ENCODE measurements at places on chromosomes 11 and 22.

- DNase-seq, result no peak
These were observed 130.5 kb downstream of the KIRREL3 start for GRCh38 chr11:126870021-126870420.

DNA sequence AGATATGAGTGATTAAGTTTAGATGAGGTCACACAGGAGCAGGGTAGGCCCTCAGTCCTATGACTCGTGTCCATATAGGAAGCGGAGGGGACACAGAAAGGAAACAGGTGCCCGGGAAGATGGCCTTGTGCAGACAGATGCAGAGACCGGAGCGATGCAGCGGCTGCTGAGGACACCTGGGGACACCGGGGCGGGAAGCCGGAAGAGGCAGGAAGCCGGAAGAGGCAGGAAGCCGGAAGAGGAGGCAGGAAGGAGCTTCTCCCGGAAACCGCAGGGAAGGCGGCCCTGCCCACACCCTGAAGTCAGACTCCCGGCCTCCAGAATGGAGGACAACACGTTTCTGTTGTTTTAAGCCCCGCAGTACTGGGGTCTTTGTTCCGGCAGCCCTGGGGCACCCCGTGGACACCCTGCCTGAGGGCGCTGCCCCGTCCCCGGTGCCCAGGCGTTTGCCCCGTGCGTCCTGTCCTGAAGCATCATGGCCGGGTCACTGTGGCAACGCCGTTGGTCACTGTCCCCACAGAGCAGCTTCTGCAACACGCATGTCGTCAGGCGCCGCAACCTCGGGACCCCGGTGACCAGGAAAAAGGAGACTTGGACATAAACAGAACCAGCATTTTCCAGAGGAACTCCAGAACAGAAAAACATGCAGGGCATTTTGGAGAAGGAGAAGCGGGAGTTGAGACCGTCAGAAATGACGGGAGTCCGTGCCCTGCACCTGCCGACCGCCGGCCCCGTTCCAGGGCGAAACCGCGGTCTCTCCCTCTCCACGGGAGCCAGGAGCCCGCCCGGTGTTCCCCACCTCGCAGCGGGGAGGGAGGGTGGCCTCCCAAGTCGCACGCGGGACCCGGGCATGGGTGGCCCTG lies 103.4 kb downstream of the BRD1 start:
- peak; percentile 57 for DNase-seq

GRCh38 chr22:36963302-36963701 lies 49.9 kb downstream of the CSF2RB start:
- no peak for DNase-seq

GRCh38 chr11:103396237-103396636 lies 287.0 kb downstream of the DYNC2H1 start:
- no peak for DNase-seq

- no peak for DNase-seq
These were observed 73.0 kb downstream of the MSANTD4 start for GRCh38 chr11:105948918-105949590.

Data from stimulated activated CD8-positive, alpha-beta memory T cell treated with anti-CD3 and anti-CD28 coated beads, Interleukin-4, amount 100 ng/mL, for 48 hours (primary cell).